ENCODE measurements at places on chromosomes 5 and 9.
A peak's percentile ranks its signal among the peaks of the same experiment; 100 is the strongest.

DNA sequence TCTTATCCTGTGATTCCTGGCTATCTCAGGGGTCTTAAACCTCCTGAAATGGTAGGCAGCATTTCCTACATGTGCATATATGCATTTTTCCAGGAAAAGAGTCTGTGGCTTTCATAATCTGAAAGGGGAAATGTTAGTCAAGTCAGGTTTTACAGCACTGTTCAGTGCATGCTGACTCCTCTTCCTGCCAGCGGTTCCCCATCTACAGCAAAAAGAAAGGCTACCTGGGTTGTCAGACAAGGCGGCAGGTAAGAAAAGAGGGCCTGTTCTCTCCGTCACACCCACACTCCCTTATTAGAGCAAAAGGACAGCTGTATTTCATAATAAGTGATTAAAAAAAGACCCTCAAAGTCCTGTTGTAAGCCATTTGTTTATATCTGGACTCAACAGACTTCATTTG, 4.3 kb upstream of the SPATA6L start:
- no peak for DNase-seq

DNA sequence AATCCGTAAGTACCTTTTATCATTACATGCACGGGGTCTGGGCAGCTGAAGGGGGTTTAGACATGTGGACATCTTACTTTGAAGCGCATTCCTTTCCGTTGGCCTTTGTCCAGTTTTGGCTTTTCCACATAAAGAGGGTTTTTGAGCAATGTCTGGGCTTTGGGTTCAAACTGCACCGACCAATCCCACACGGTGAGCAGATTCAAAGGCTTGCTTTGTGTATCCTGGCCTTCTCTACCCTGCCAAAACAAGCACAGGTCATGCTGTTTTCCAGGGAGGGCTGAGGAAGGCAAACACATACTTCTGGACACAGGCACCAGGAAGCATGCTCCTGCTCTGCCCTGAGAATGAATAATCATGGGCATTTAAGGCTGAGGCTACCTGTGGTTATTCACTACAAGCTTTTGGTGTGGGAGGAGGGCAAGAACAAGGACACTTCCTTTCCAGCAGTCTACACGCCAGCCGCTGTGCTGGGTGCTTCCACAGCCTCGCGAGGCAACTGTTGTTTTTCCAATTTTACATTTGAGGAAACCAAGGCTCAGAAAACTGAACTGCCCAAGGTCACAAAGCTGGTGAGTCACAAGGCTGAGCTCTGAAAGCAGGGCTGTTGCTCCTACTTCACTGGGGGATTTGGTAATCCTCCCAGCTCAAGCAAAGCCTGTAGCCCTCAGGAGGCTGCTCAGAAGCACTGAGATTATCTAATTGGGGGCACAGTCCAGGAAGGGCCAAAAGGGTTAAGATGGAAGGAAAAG, 59.8 kb upstream of the GOLPH3 start:
- DNase-seq = no peak

GRCh38 chr5:75567710-75568109, 43.5 kb upstream of the ANKDD1B start:
- DNase-seq = no peak

- DNase-seq = no peak
Measured at GRCh38 chr5:2992806-2993205, 241.3 kb upstream of the IRX2 start.

DNA sequence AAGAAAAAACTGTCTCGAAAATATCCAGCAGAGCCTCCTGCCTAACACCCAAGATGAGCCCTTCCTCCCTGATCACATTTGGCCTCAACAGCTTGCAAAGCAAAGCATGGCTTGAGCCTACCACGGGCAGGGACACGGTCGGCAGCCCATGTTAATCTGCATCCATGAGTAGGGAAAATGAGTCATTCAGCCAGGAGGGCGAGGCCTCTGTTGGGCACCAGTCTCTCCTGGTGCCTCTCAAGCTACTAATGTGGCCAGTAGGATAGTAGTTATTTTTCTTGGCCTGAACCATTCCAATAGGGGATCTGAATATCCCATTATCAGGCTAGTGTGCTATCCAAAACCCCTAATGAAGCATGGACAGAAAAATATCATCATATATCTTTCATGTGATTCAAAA, 43.0 kb upstream of the SHB start:
- DNase-seq = no peak

DNA sequence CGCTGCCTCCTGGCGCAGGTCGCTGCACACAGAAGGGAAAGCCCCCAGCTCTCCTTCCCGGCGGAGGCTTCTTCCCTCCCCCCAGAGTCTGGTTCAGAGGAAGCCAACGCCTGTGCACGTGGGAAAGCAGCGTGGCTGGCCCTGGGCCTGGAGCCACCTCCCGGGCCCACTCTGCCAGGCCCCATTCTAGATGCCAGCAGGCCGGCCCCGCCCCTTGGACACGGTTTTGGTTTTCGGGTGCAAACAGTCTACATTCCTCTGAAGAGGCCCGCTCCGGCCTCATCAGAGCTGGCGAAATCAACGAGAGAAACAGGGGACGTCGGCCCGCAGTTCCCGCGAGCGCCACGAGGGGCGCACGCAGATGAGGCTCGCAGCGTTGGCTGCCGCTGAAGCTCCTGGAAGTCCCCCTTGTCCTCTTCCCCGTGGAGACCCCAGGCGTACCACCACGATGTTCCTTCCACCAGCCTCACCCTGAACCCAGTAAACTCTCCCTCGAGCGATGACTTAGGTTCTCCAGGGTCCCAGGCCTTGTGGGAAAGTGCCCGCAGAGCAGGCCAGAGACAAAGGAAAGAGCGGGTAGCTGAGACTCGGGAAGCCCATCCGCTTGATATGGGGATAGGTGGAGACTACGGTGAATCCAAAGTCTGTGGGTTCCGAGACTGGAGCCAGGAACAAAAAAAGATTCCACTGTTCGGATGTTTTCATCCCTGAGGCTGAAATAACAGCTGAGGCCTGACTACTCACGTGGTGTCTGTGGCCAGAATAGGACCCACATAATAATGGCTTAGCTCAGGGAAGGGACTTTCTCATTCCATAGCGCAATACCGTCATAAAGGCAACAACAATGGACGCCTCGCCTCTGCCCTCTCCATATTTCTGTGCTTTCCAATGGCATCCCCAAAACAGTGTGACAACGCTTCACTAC, 64.2 kb downstream of the KLF4 start:
- DNase-seq = peak; percentile 56

- peak; percentile 54 for DNase-seq
Measured at GRCh38 chr9:108953983-108954574, 19.9 kb downstream of the ABITRAM start.

All from NCI-H524 (cell line).